ENCODE measurements at places on chromosomes 5 and 9.

DNA sequence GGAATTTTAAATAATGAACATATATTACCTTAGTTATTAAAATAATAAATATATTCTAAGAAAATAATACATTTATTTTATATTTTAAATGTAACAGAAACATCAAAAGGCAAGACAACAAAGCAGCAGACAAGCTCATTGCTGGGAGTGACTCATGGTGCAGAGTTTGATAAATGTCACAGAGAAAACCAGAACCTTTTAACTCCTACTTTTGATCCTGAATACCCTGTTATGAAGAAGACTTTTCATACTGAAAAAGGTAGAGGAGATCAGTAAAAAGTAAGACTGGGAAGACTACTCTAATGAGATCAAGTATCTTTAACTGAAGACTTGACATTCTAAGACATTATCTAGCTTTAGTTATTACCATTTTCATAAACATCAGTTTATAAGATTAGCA lies 99.0 kb upstream of the GNA14 start:
- no peak for DNase-seq

DNA sequence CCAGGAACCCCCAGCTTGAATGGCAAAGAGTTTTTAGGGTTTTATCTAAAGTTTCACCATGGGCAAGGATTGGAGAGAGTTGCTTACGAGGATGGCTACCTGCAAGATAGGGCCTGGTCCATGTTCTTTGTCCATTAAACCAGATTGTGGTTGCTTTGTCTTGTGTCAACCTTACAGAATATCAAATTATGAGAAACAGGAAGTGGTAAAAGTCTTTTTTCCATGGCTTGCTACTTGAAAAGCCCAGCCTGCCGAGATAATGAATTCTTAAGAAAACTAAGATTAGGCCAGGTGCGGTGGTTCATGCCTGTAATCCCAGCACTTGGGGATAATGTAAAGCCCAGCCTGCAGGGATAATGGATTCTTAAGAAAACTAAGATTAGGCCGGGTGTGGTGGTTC lies 24.4 kb downstream of the ZNF474 start:
- no peak for DNase-seq

GRCh38 chr5:51829691-51830090 lies 446.4 kb downstream of the ISL1 start:
- DNase-seq, result no peak

- no peak for DNase-seq
Measured at GRCh38 chr9:124623966-124624734, 117.0 kb upstream of the NR5A1 start.

- DNase-seq, result no peak
Measured at GRCh38 chr5:4054092-4054491, 458.5 kb downstream of the IRX1 start.

DNA sequence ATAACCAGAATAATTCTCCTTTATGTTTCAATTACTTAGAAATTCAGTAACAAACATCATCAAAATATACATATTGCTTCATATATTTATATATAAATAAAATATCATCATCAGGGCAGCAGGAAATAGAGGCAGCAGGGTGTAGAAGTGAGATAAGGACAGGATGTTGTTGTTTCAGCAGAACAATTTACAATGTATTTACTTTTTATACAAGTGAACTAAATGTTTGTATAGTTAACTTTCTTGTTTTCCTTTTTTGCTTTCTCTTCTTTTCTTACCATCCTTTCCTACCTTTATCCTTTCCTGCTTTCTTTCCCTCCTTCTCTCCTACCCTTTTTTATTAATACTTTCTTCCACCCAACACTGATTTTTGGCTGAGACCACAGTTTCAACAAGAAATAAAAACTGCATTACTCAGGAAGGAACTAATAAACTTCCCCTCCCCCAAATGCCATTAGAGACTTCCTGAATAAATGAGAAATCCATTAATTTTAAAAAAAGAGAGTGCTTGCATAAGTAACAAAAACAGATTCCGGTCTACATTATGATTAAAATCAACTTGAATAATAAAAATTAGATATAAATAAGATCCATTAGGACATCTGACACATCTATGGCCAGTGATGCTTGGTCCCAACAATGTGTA lies 159.8 kb upstream of the ACOT12 start:
- no peak for DNase-seq

DNA sequence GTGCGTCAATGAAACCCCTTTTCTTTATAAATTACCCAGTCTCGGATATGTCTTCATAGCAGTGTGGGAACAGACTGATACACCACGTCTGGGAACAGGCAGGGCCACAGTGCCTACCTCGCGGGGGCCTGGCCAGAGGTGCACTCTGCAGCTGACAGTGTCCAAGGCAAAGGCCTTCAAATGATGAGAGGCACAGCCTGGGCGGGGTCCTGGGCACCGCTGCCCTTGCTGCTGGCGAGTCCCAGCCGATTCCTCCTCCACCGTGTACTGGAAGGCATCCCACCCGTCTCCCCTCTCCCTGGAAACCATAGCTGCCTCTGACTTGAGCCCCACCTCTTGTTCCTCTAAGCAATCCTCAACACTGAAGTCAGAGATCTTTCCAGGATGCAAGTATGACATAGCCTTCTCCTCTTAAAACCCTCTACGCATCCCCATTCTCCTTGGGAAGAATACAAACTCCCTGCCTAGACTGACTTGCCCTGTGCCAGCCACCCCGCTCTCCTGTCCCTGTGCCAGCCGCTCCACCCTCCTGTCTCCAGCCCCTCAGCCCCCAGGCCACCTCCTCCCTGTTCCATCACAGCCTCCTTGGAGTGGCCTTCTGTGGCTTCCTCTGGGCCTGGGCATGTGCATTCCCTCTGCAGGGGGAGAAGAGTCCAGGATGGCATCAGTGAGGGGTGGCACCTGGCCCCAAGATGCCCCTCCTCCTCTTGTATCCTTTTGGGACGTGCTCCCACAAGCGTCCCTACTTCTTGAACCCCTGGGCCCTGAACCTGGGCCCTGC lies 8.1 kb upstream of the COL5A1 start:
- DNase-seq, result no peak

DNA sequence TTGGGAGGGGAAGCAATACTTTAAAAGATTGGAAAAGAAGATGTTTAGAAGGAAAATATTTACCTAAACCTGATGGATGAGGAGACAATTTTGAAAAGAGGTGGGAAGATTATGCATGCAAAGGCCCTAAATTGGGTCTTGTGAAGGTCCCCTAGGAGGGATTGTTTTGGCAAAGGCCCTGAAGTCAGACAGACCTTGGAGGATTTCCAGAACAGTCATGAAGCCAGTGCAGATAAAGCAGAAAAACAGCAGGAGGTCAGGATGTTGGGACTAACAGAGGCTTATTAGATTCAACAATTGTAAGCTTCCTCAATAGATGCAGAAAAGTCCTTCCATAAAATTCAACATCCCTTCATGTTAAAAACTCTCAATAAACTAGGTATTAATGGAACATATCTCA lies 361.0 kb upstream of the CDH6 start:
- no peak for DNase-seq

- DNase-seq, result no peak
Measured at GRCh38 chr5:68652534-68652965, 437.0 kb downstream of the PIK3R1 start.

GRCh38 chr5:162654661-162655405 lies 587.3 kb downstream of the GABRG2 start:
- no peak for DNase-seq

DNA sequence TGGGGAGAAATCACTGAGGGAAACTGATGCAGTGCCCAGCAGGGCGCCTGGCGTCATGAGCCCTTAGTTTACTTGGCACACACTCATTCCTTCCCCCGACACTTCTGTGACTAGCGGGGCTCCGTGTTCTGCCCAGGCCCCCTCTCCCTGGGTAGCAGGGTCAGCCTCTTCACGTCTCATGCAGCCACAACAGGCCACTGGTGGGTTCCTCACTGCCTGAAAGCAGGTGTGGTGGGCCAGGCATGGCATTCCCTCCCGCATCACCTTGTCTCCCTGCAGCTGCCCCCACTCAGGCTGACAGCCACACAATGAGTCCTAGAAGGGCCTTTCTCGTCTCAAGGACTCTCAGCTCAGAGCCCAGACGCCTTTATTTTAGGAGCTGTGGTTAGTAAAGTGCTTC lies 51.1 kb upstream of the CPLX2 start:
- DNase-seq, result no peak

- DNase-seq, result no peak
Measured at GRCh38 chr5:31116466-31117031, 76.9 kb upstream of the CDH6 start.
